ENCODE measurements at places on chromosomes 1 and 21. TPM values are rescaled to one million over a fixed set of nuclear protein-coding genes. Genes with fewer than 3 reads are reported as not detected.
A peak's percentile ranks its signal among the peaks of the same experiment; 100 is the strongest.

PDZK1 gene
- total RNA-seq: 74.7 TPM

ZYG11A gene
- 0.22 TPM for total RNA-seq

EFNA1 gene
- total RNA-seq: 419 TPM

SPRR2B gene
- not detected for total RNA-seq

- no peak for DNase-seq
Observed at GRCh38 chr1:241869022-241869421, 21.0 kb downstream of the EXO1 start.

DNA sequence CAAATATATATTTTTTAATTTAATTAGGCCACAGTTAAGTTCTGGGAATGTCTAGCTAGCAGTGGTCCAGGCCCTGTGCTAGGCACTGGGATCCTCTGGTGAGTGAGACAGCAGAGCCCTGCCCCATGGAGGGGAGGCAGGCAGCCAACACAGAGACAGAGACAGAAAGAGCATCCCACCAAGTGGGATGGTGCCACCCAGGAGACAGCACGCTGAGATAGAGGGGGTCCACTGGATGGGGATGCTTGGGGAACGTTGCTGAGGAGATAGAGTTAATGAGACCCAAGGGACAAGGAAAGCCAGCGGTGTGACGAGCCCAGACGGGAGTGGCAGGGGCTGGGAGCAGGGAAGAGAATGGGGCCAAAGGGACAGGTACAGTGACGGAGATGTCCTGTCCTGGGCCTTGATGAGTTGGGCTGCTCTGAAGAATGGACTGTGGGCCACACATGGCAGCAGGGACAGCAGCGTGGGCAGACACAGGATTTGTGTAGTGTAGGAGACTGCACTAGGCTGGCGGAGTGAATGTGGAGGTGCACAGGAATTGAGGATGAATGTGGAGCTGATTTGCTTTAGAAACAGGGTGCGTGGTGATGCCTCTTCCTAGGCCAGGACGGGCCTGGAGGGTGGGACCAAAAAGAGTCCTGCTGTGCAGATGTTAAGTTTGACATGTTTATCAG is 22.8 kb downstream of the RAB4A start:
- no peak for DNase-seq

GRCh38 chr1:90402893-90403849 is 313.9 kb downstream of the BARHL2 start:
- no peak for DNase-seq

- DNase-seq: peak; percentile 70
Observed at GRCh38 chr21:34351786-34352241, 12.0 kb upstream of the KCNE2 start.

DNA sequence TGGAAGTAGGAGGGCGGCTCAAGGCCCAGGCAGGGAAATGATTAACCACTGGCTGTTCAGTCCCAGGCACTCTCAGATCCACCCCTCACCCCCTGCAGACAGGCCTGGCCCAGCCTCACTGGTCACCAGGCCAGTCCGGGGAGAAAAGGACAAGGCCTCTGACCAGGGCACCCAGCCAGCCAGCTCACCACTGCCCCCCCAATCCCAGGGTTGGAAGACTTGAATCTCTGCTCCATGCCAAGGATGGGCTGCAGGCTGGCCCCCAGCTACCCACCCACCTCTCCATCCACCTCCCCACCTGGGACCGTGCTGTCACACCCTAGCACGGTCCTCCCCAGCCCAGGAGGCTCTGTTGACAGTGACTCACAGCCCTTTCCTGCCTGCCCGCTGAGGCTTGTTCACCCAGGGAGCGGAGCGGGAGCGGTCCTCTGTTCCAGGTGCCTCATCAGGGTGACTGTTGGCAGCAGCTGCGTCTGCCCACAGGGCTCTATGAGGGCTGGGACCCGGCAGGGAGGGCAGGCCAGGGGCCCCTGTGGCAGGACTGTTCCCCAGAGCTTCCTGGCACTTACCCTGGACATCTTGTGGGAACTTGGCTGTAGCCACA is 2.2 kb downstream of the LAD1 start:
- peak; percentile 97 for DNase-seq

DNA sequence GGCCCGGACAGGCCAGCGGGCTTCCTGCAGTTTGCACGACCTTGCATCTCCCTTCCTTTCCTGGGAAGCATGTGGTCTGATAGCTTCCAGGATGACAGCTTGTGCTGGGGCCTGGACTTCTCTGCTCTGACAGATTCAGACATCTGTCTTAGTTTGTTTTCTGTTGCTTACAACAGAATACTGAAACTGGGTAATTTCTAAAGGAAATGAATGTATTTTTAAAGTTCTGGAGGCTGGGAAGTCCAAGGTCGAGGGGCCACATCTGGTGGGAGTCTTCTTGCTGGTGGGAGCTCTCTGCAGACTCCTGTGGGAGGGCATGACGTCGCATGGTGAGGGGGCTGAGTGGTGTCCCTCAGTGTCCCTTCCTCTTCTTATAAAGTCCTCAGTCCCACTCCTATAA is 35.3 kb upstream of the TENT5B start:
- DNase-seq: no peak

DNA sequence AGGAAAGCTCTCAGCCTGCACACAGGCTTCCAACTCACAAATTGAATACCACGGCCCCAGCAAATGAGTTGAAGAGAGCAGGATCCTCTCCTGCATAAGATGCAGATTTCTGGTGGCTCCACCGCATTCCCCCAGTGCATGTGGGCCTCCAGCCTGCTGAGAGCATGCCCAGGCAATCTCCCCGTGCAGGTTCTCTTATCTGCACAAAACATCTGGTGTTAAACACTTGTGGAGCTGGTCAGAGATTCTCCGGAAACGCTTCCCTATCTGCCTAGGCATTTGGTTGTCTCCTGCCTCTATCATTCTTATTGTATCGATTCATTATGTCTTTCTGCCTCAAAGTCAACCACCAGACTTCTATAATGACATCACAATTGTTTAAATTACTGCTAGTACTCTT is 1349.0 kb upstream of the B3GALT2 start:
- DNase-seq: no peak
